ENCODE measurements at places on chromosomes 2 and 18. TPM values are rescaled to one million over a fixed set of nuclear protein-coding genes. Genes with fewer than 3 reads are reported as not detected.

GRCh38 chr2:240797500-240797895 lies 22.5 kb downstream of the KIF1A start:
- no peak overlapping the region for H3K27ac ChIP-seq
- peaks cover 28% of the 10 kb centered on the region for H3K27me3 ChIP-seq
- no peak overlapping the region for H3K4me3 ChIP-seq
- DNase-seq, result no peak
- H3K36me3 ChIP-seq, result no peaks in the 10 kb centered on the region
- H3K4me1 ChIP-seq, result no peaks in the 10 kb centered on the region

DNA sequence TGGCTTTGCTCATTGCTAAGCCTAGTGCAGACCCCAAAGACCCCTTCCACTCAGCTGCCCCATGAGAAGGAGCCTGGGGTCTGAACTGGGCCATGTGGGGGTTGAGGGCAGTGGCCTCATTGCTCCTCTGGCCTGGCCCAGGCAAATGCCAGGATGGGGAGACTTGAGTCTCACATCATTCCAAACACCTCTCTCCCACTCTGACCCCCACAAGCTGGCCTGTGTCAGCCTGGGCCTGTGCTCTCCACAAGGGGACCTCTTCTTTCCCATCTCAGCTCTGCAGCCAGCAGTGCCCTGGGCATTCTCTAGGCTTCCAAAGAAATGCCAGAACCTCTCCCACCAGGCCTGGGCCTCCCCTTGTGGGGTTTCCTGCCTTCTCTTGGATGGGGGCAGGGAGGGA lies 45.8 kb upstream of the OTOF start:
- peaks cover 15% of the 10 kb centered on the region for H3K4me1 ChIP-seq
- no peaks in the 10 kb centered on the region for H3K36me3 ChIP-seq
- H3K4me3 ChIP-seq, result no peak overlapping the region
- H3K27me3 ChIP-seq, result no peaks in the 10 kb centered on the region
- no peak for DNase-seq

DNA sequence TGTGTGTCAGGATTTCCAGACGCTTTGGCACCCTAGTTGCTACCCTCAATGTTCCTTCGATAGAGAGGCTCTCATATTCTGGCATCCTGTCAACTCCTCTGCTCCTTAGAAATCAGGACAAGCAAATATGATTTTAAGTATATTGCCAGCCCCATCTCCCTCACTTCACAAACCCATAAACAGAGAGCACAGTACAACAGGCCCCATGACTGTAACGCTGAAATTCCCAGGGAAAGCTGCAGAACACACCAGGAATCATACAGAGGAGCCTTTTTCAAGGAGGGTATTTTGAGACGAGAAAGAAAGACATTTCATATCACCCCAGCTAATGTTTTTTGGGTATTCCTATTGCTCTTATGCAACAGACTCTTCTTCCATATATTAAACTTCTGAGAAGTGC lies 162.9 kb downstream of the NAPG start:
- no peaks in the 10 kb centered on the region for H3K4me1 ChIP-seq
- no peak for DNase-seq
- H3K27me3 ChIP-seq, result peaks cover 2% of the 10 kb centered on the region
- no peak overlapping the region for H3K4me3 ChIP-seq
- H3K27ac ChIP-seq, result no peak overlapping the region
- H3K36me3 ChIP-seq, result no peaks in the 10 kb centered on the region

- peak overlapping the region; percentile 98 for H3K4me3 ChIP-seq
- no peaks in the 10 kb centered on the region for H3K27me3 ChIP-seq
- peaks cover 25% of the 10 kb centered on the region for H3K36me3 ChIP-seq
- H3K4me1 ChIP-seq, result peaks cover 37% of the 10 kb centered on the region
Observed at GRCh38 chr18:35289293-35289692, 736 bp downstream of the ZSCAN30 start.

GRCh38 chr2:86646329-86646728 lies 22.7 kb upstream of the RNF103 start:
- no peak overlapping the region for H3K27ac ChIP-seq
- H3K4me1 ChIP-seq, result no peaks in the 10 kb centered on the region
- DNase-seq, result no peak
- H3K4me3 ChIP-seq, result no peak overlapping the region
- H3K27me3 ChIP-seq, result no peaks in the 10 kb centered on the region
- H3K36me3 ChIP-seq, result peaks cover 10% of the 10 kb centered on the region

DNA sequence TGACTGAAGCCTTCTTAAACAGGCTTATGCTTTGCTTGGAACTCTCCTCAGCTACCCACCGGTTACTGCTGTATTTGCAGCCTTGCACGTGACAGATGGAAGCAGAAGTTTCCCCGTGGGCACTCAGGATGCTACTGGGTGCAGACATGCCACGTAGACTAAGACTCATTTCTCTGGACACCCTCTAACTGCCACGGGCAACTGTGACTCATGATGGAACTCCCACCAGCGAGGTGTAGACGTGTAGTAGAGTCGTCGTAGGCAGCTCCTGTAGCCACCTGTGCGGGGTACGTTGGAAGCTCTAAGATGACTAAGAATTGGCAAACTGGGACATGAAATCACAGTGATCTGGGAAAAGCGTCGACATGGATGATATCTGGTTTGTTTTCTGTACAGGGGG lies 27.5 kb downstream of the TSHZ1 start:
- H3K27me3 ChIP-seq, result no peaks in the 10 kb centered on the region
- H3K36me3 ChIP-seq, result no peaks in the 10 kb centered on the region
- no peak overlapping the region for H3K27ac ChIP-seq
- no peak overlapping the region for H3K4me3 ChIP-seq

DNA sequence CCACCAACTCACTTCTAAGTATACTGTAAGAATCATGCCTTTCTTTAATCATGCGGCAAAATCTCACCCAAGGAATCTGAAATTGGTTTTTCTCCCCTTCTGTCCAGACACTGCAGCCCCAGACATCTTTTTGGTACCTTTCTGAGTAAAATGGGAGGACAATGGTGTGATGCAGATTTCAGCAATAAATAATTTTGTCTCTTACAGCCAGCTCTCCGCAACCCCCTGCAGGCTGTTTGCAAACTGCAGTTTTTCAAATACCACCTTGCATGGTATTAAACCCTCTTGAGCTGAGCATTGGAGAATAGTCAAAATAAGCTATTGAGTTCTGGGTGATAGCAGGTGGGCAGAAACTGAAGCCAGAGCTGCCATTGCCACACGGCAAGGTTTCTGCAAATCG lies 32.2 kb downstream of the GPR39 start:
- H3K4me1 ChIP-seq, result no peaks in the 10 kb centered on the region
- H3K27ac ChIP-seq, result no peak overlapping the region
- DNase-seq, result no peak
- no peak overlapping the region for H3K4me3 ChIP-seq

DNA sequence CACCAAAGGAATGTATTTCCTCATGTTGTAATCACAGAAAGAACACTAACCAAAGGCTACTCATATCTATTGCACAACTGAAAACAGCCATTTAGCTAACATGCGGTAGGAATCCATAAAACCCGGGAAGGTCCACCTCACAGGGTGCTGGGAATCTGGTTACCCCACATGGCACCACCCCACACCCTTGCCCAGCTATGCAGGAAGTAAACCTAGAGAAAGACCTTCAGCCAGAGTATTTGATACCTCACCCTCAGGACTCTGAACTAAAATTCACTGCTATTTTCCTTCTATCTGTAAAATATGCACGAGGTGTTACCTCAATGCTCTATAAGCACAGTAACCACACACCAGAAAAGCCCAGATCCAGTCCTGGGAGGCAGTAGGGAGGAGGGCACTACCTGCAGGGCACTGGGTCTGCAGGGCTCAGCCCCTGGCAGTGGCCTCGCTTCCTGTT lies 45.8 kb downstream of the PTPN2 start:
- H3K27ac ChIP-seq, result peak overlapping the region; percentile 94
- no peaks in the 10 kb centered on the region for H3K27me3 ChIP-seq
- peaks cover 63% of the 10 kb centered on the region for H3K4me1 ChIP-seq
- H3K36me3 ChIP-seq, result peaks cover 30% of the 10 kb centered on the region

Gene SPP2
- total RNA-seq, result not detected

Gene GAREM2
- total RNA-seq, result 1.4 TPM

Gene RFTN2
- total RNA-seq, result not detected

- peaks cover 17% of the 10 kb centered on the region for H3K27me3 ChIP-seq
- H3K27ac ChIP-seq, result no peak overlapping the region
- H3K4me3 ChIP-seq, result peak overlapping the region; percentile 12
- peaks cover 12% of the 10 kb centered on the region for H3K4me1 ChIP-seq
- H3K36me3 ChIP-seq, result no peaks in the 10 kb centered on the region
- peak; percentile 9 for DNase-seq
Observed at GRCh38 chr2:161625314-161625919, 1.2 kb downstream of the SLC4A10 start.

DNA sequence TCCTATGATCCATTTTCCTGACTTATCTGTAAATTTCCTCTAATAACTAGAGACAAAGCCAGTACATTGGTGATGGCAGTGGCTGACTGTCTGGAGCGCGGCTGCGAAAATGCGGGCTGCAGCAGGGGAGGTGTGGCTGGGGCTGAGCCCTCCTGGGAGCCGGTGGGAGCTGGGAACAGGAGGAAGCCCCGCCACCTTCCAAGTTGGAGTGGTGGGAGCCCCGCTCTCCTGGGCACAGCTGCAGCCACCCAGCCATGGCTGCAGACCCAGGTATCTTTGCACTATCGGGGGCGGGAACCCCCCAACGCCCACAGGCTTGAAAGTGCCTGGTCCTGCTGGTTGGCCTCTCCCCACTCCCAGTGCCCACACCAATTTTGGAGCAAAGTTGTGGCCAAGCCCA lies 633.0 kb upstream of the TMEFF2 start:
- H3K27ac ChIP-seq, result no peak overlapping the region
- H3K36me3 ChIP-seq, result no peaks in the 10 kb centered on the region
- no peaks in the 10 kb centered on the region for H3K4me1 ChIP-seq
- no peak overlapping the region for H3K4me3 ChIP-seq
- H3K27me3 ChIP-seq, result no peaks in the 10 kb centered on the region

DNA sequence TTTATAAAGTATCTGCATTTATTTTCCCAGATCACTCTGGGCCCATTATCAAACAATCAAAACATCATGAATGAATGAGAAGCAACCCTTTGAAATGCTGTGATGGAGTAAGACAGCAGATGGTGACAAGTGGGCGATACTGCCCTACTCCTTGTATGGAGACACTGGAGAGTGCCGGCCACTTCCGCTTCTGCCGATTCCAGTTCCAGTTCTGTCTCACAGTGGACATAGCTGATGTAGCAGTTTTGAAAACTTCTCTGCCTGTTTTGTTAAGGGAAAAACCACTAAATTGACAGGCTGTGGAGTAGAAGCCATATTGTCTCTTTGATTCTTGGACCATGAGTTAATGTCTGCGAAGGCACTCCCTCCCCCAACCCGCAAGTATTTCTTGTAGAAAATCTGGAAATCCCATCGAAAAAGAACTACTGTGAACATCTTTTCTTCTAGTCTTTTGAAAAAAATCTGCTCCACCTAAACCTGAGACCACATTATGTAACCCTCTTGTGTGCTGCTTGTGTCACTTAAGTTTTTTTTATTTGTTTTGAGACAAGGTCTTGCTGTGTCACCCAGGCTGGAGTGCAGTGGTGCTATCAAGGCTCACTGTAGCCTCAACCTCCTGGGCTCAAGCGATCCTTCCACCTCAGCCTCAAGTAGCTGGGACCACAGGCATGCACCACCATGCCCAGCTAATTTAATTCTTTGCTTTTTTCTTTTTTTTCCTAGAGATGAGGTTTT lies 133.5 kb downstream of the TANC1 start:
- peaks cover 2% of the 10 kb centered on the region for H3K27me3 ChIP-seq
- H3K4me3 ChIP-seq, result no peak overlapping the region
- no peak overlapping the region for H3K27ac ChIP-seq
- H3K4me1 ChIP-seq, result peaks cover 3% of the 10 kb centered on the region
- no peaks in the 10 kb centered on the region for H3K36me3 ChIP-seq

GRCh38 chr2:17821080-17821479 lies 4.8 kb downstream of the MSGN1 start:
- DNase-seq, result no peak
- H3K4me3 ChIP-seq, result no peak overlapping the region
- H3K4me1 ChIP-seq, result no peaks in the 10 kb centered on the region
- no peak overlapping the region for H3K27ac ChIP-seq

Gene POTEF
- not detected for total RNA-seq

DNA sequence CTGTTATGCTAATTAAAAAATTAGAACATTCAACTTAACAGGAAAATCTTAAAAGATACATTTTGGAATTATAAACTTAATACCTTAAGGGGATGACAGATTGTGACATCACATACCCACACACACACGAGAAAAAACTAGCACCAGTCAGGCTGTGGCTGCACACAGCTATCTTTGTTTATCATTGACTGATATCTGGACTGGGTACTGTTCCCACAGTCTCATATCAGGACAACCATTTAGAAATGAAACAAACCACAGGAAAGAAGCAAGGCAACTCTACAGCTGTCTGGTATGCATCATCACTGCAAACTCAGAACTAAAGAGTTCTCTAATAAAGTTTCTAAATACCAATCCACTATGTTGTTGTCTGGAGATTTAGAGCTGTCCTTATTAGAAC lies 210.9 kb upstream of the SMAD7 start:
- H3K27me3 ChIP-seq, result no peaks in the 10 kb centered on the region
- H3K27ac ChIP-seq, result no peak overlapping the region
- H3K36me3 ChIP-seq, result peaks cover 47% of the 10 kb centered on the region
- no peak overlapping the region for H3K4me3 ChIP-seq
- H3K4me1 ChIP-seq, result peaks cover 11% of the 10 kb centered on the region
- DNase-seq, result peak; percentile 63

- H3K4me3 ChIP-seq, result no peak overlapping the region
- no peak overlapping the region for H3K27ac ChIP-seq
- H3K36me3 ChIP-seq, result no peaks in the 10 kb centered on the region
- peaks cover 12% of the 10 kb centered on the region for H3K4me1 ChIP-seq
- H3K27me3 ChIP-seq, result peaks cover 4% of the 10 kb centered on the region
Observed at GRCh38 chr2:207044379-207045362, 105.4 kb downstream of the CPO start.

DNA sequence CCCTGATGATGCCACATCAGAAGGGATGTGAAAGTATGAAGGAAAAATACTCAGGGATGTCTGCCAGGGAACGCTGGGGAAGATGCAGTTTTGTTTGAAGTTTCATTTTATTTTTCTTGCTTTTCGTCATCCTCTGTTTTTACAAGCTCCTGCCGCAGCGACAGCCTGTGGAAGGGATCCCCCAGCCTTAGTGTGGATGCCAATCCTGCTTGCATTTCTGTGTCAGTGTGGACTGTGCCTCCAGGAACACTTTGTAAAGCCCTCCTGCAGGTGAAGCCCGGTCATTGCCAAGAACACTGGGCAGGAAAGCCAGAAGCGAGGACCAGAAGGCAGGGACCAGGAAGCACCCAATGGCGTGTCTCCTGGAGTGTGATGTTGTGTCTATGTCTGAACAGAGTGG lies 234.3 kb downstream of the SEPTIN10 start:
- no peak overlapping the region for H3K4me3 ChIP-seq
- no peak for DNase-seq
- H3K27me3 ChIP-seq, result no peaks in the 10 kb centered on the region
- H3K36me3 ChIP-seq, result no peaks in the 10 kb centered on the region

GRCh38 chr2:107086497-107086896 lies 200.5 kb upstream of the ST6GAL2 start:
- no peaks in the 10 kb centered on the region for H3K4me1 ChIP-seq
- no peak overlapping the region for H3K27ac ChIP-seq
- no peak for DNase-seq
- H3K36me3 ChIP-seq, result no peaks in the 10 kb centered on the region
- H3K27me3 ChIP-seq, result no peaks in the 10 kb centered on the region

GRCh38 chr2:196954001-196954400 lies 27.5 kb upstream of the PGAP1 start:
- H3K4me3 ChIP-seq, result no peak overlapping the region
- no peak overlapping the region for H3K27ac ChIP-seq
- H3K36me3 ChIP-seq, result peaks cover 5% of the 10 kb centered on the region
- DNase-seq, result no peak
- H3K27me3 ChIP-seq, result peaks cover 8% of the 10 kb centered on the region
- H3K4me1 ChIP-seq, result peaks cover 3% of the 10 kb centered on the region
